ENCODE measurements at places on chromosomes 6 and 20. TPM values are rescaled to one million over a fixed set of nuclear protein-coding genes. Genes with fewer than 3 reads are reported as not detected.

DNA sequence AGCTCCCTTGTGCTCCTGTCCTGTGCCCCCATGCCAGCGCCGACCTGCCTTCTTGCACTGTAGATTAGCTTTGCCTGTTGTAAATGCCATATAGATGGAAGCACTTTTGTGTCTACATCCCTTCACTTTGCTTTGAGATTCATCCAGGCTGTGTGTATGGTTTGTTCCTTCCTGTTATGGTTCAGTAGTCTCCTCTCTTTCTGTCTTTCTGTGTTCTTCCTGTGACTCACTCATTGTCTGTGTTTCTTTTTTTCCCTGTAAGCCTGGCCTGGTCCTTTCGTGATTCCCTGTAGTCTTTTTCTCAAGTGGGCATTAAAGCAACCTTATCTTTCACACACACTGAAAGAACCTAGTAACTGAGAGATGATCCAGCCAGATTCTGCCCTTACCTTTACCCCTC, 66.6 kb downstream of the JARID2 start:
- DNase-seq: no peak

GRCh38 chr6:137224799-137225198, 5.6 kb upstream of the IFNGR1 start:
- no peak for DNase-seq

DNA sequence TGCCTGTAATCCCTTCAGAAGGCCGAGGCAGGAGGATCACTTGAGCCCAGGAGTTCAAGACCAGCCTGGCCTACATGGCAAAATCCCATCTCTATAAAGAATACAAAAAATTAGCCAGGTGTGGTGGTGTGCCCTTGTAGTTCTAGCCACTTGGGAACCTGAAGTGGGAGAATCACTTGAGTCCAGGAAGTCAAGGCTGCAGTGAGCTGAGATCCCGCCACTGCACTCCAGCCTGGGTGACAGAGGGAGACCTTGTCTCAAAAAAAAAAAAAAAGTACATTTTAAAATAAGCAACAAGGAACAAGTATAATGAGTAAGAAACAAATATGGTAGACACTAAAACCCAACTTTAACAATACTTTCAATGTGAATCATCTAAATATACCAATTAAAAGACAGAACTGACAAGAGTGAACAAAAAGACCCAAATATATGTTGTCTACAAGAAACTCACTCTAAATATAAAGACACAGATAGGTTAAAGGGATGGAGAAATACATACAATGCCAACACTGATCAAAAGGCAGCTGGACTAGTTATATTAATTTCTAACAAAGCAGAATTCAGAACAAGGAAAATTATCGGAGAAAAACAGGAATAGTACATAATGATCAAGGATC, 37.7 kb downstream of the RANBP9 start:
- no peak for DNase-seq

DNA sequence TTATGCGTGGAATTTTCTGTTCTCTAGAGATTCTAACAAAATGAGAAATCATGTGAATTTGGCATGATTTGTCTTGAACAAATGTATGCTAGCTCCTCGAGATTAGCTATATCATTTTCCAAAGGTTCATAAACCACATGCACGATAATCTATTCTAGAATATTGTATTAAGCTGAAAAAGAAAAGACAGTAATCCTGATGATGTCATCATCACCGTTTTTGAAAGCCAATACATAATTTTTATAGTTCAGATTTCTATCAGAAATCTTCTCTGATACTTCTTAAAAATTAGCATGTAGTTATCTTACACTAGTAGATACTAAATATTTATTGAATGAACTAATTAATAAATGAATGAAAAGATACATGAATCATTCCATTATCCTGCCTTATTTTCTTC, 111.2 kb downstream of the HAO1 start:
- no peak for DNase-seq

Gene PNPLA1
- total RNA-seq: not detected

Gene SLC22A23
- total RNA-seq: 5.5 TPM

Gene PLN
- 673 TPM for total RNA-seq
